ENCODE measurements at places on chromosomes 16 and 17. TPM values are rescaled to one million over a fixed set of nuclear protein-coding genes. Genes with fewer than 3 reads are reported as not detected.
A peak's percentile ranks its signal among the peaks of the same experiment; 100 is the strongest.

GRCh38 chr17:44906010-44906646 is 6.9 kb upstream of the EFTUD2 start:
- DNase-seq, result peak; percentile 89

GRCh38 chr16:52631711-52632110 is 84.8 kb upstream of the TOX3 start:
- DNase-seq, result no peak

DNA sequence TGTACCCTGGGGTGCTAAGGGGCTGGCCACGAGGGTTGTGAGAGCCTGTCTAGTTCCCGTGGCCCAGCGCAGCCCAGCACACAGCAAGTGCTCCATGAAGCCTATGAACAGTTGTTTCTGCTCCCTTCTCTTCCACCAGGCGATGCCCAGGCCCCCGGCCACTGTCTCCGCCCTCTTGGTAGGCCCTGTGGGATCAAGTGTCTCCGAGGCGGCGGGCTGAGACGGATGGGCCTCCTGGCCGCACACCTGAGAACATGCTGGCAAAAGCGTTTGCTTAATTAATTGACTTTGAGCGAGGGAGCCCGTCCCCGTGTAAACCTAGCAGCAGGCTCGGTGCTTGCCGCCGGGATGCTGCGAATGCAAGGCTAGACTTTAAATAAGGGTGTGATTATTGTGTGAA is 129.7 kb upstream of the GSE1 start:
- no peak for DNase-seq

- DNase-seq, result no peak
These were observed 10.6 kb downstream of the RBFOX1 start for GRCh38 chr16:7343243-7343642.

The SKAP1 gene
- polyA plus RNA-seq, result 0.08 TPM

The TGFB1I1 gene
- polyA plus RNA-seq, result 68.7 TPM

All from A549 (cell line).